ENCODE measurements at places on chromosomes 3 and 15.

DNA sequence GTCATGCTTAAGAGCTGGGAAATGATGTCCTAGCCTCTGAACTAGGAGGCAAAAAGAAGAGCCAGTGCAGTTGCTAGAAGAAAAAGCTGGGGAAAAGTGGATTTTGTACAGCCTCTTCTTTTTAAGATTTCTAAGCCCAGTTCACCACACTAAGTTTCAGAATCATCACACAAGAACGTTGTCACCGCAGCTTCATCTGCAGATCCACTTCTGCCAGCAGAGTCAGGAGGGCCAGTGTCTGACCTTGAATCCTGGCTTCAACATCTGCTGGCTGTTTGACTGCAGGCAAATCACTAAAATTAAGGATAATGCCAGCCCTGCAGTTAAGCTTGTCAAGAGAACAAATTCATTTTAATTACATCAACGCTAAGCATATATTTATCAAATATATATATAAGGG lies 36.2 kb downstream of the HDC start:
- DNase-seq, result no peak

GRCh38 chr3:194282436-194283122 lies 68.5 kb downstream of the CPN2 start:
- no peak for DNase-seq

DNA sequence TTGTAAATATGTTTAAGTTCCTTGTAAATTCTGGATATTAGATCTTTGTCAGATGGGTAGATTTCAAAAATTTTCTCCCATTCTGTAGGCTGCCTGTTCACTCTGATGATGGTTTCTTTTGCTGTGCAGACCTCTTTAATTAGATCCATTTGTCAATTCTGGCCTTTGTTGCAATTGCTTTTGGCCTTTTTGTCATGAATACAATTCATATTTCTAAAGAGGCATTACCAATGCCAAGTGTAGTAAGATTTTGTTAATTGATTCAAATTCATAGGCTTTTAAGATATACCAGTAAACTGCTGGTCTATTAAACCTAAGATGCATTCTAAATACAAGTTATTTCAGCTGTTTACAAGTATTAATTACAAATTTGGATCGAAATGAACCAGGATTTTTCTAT lies 31.0 kb downstream of the PIK3R4 start:
- no peak for DNase-seq

DNA sequence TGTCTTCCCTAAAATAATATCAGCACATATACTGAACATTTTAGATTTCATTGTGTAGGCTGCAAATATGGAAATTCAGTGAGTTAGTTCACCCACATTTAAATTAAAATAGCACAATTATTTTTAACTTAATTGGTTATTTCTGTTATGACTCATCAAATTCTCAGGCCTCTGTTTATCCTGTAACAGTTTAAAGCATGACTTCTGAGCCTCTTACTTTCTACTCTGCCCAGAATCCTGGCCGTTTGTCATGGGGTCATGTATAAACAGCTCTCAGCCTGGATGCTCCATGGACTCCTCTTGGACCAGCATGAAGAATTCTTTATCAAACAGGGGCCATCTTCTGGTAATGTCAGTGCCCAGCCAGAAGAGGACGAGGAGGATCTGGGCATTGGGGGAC lies 12.2 kb downstream of the TUBGCP4 start:
- no peak for DNase-seq
